ENCODE measurements at places on chromosomes 12 and 14.

DNA sequence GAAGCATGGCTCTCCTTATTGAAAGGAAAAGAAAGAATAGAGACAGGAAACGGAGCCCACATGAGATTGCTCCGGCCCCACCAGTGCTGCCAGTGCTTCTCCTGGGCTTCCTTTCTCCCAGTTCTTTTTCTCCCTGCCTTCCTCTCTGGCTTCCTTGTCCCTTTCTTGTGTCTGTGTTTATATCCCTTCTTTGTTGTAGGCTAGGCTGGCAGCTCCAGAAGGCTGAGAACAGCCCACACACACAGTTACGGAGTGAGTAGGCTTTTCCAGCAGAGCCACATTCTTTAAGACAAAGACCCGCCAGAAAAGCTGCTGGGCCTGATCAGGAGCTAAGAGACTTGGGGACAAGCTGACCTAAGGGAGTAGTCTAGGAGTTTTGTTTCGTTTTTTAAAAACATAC, 13.0 kb downstream of the CIPC start:
- peak; percentile 25 for DNase-seq

DNA sequence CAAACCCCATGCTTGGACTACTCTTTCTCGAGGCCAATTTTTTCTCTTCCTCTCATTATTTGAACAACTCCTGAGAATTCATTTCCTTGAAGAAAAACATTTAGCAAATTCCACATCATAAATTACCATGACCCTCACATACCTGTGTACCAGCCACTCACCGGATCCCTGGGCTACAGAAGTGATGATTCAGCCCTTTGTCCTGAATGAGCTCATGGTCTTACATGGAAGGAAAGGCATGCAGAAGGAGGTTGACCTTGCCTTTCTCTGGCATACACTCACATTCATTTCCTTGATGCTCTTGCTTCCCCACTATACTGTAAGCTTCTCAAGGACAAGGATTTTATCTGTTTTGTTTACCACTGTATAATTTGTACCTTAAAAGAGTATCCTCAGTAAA, 191.5 kb downstream of the SLC5A8 start:
- no peak for DNase-seq

DNA sequence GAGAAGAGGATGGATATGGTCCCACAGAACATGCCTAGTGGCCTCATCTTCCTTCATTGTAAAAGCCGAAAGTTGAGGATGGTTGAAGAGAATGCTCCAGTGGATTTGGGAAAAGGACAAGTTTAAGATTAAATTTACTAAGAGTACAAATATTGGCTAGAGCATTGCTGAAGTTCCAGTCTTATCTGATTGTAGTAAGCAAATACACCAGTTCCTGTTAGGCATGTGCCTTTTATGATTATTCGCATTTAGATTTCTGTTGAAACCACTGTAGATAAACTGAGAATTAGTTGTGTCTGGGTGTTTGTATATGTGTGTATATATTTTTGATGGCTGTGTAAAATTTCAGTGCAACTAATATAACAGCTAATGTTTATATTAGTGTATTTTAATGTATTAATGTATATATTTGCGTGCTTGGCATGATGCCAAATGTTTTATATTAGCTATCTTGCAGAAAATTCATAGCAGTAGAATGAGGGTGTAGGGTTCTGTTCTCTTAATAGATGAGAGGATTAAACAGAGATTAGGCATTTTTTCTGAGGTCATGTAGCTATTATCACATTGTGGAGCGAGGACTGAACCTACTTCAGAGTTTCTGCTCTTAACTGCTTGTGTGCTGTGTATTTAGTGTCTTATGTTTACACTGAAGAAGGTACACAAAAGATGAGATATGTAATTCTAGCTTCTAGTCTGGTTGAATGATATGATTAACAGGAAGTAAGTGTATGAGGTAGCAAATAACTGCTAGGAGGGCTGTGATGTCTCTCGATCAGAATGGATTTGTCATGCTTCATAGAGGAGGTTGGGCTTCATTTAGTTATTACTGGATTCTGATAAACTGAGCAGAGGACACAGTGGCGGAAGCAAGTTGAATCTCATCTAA, 21.1 kb downstream of the FKBP3 start:
- no peak for DNase-seq

GRCh38 chr12:122265886-122266229, 436 bp downstream of the VPS33A start:
- no peak for DNase-seq

DNA sequence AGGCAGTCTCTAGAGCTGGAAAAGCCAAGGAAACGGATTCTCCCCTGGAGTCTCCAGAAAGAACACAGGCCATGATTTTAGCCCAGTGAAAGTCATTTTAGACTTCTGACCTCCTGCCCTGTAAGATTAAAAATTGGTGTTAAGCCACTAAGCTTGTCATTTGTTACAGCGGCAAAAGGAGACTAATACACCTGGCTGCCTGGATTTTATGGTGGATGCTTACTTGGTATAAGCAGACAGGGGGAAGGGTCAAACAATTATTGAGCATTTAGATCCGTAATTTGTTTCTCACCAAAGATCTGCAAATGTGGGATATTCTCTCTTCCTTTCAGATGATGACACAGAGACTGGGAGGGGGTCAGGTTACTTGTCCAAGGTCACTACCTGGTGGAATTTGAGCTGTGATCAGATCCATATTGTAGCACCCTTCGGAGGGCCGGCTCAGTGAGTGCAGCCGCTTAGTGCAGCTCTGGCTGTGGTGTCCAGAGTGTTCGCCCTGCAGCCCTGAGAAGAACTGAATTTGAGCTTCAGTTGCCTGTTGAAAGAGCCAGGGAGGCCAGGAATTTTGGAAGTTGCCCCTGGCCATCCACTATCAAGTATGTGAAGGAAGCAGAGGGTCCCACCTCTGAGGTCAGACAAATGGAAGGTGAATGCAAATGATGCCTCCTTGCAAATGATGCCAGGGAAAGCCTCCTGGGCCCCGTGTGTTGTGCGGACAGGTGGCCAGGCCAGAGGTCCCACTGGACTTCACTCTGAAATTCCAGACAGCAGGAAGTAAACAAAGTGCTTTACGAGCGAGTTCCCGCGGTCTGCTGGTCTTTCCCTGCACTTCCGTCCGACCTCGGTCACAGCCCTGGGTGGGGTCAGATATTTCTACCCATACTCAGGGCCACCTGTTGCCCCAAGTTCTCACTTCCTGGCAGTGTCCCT, 15.1 kb downstream of the GLRX5 start:
- DNase-seq: no peak

- peak; percentile 66 for DNase-seq
Observed at GRCh38 chr14:103521438-103521950, 1.1 kb downstream of the CKB start.

DNA sequence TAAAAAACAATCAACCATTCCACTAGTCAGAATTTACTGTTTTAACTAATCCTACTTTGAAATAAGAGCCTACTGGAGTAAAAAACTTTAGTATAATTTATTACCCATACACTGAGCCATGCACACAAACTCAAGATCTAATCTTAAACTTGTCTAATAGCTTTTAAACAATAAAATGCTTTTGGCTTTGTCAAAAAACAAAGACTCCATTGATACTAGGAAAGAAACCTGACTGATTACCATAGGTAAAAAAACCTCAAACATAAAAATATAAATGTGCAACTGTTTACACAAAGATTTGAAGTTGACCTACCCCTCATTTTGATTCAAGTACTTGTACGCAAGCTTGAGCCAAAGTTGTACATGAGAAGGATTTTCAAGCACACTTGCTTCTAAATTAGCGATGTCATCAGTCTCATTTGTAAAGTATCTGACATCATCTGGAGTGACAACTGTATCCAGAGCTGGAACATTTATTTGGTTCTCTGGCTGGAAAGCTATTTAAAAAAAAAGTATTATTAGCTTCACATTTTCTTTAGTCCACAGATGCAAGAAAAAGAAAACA, 36.1 kb downstream of the ZFC3H1 start:
- DNase-seq: no peak

GRCh38 chr12:89861086-89861485, 152.4 kb upstream of the ATP2B1 start:
- DNase-seq: no peak

GRCh38 chr14:70666361-70666686, 24.6 kb downstream of the TTC9 start:
- no peak for DNase-seq

Data from hippocampal formation (tissue), 2 donors.